ENCODE measurements at places on chromosomes 11 and 22. TPM values are rescaled to one million over a fixed set of nuclear protein-coding genes. Genes with fewer than 3 reads are reported as not detected.
A peak's percentile ranks its signal among the peaks of the same experiment; 100 is the strongest.

GRCh38 chr11:78898266-78898775 is 323.7 kb upstream of the NARS2 start:
- no peaks in the 10 kb centered on the region for H3K36me3 ChIP-seq
- no peak overlapping the region for H3K4me3 ChIP-seq
- no peak for DNase-seq
- H3K4me1 ChIP-seq, result no peaks in the 10 kb centered on the region
- H3K27ac ChIP-seq, result no peak overlapping the region

- H3K4me1 ChIP-seq, result no peaks in the 10 kb centered on the region
- H3K4me3 ChIP-seq, result no peak overlapping the region
- H3K27me3 ChIP-seq, result no peaks in the 10 kb centered on the region
- DNase-seq, result no peak
- no peak overlapping the region for H3K27ac ChIP-seq
Measured at GRCh38 chr11:16846305-16846704, 107.9 kb downstream of the C11orf58 start.

The PLAAT3 gene
- 29.5 TPM for total RNA-seq

The SLC25A1 gene
- 65.1 TPM for total RNA-seq

- H3K4me3 ChIP-seq, result no peak overlapping the region
- H3K4me1 ChIP-seq, result peaks cover 9% of the 10 kb centered on the region
- DNase-seq, result no peak
- H3K36me3 ChIP-seq, result no peaks in the 10 kb centered on the region
- no peak overlapping the region for H3K27ac ChIP-seq
- no peaks in the 10 kb centered on the region for H3K27me3 ChIP-seq
Measured at GRCh38 chr11:96393753-96394348, 4.0 kb downstream of the JRKL start.

DNA sequence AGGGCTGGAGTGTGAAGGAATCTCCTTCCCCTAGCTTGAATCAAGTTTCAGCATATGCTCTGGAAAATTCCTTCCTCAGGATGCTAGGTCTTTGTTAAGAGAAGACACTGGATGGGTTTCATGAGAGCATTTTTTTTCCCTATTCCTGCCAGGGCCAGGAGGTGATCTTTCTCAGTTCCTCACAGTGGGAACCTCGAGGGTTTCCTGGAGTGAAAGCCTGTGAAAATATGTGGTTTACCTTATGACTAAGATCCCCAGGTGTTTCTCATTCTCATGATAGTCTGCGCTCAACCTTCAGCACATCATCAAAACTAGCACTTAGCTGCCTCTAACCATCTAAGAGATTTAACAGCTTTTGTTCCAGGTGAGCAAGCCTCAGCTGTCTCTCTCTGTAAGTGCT is 985.3 kb upstream of the FAT3 start:
- H3K27me3 ChIP-seq, result no peaks in the 10 kb centered on the region
- no peak overlapping the region for H3K27ac ChIP-seq
- no peak for DNase-seq
- no peaks in the 10 kb centered on the region for H3K4me1 ChIP-seq

The TEX54 gene
- not detected for total RNA-seq

DNA sequence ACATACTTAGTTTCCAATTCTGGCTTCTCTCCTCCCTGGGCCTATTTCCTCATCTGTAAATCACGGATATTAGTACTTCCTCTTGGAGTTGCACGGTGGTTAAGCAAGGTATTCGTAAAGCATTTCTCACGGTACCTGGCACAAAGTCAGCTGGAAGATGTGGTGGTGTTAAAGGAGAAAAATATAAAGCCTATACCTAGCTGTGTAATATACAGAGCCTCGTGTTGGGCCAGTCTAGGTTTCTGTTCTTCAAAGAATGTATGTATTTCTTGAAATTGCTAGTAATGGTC is 47.2 kb downstream of the DBX1 start:
- H3K4me3 ChIP-seq, result peak overlapping the region; percentile 42
- H3K27ac ChIP-seq, result peak overlapping the region; percentile 93
- no peaks in the 10 kb centered on the region for H3K27me3 ChIP-seq
- H3K36me3 ChIP-seq, result peaks cover 45% of the 10 kb centered on the region
- H3K4me1 ChIP-seq, result peaks cover 98% of the 10 kb centered on the region

The PVALB gene
- not detected for total RNA-seq

DNA sequence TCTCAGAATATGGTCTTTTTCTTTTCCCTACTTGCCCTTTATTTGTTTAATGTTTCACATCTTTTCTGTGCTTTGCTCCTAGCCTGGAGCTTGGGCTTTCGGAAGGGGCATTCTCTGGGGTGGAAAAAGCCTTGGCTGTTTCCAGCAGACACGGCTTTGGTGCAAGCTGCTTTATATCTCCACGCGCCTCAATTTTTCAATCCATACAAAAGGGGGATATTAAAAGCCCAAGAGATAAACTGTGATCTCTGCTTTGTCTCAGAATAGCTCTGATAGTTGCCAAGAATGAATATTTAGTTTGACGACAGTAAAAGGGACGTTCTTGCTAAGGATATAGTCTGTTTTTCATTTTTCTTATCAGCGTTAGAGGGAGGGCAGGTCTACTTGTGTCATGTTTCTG is 194.0 kb upstream of the KIRREL3 start:
- no peaks in the 10 kb centered on the region for H3K27me3 ChIP-seq
- no peak overlapping the region for H3K27ac ChIP-seq
- no peak for DNase-seq
- no peaks in the 10 kb centered on the region for H3K4me1 ChIP-seq

DNA sequence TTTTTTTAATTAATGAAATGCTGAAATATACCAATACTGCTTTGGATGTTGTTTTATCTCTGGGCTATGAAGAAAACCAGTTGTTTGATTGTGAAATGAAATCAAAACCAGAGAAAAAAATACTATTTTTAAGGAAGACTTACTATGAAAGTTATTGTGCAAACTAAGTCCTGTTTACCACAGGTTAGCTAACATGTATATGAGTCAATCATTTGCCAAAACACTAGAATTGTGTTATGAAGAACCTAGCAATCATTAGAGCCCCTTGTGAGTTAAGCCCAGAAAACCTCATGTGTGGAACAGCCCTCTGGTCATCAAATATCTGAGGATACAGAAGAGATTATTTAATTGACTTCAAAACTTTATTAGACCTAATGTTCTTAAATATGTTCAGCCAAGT is 83.7 kb downstream of the FAT3 start:
- no peak for DNase-seq
- no peaks in the 10 kb centered on the region for H3K27me3 ChIP-seq
- H3K36me3 ChIP-seq, result no peaks in the 10 kb centered on the region
- peaks cover 36% of the 10 kb centered on the region for H3K4me1 ChIP-seq
- H3K4me3 ChIP-seq, result no peak overlapping the region
- no peak overlapping the region for H3K27ac ChIP-seq

- DNase-seq, result no peak
- no peaks in the 10 kb centered on the region for H3K27me3 ChIP-seq
- no peak overlapping the region for H3K4me3 ChIP-seq
- no peak overlapping the region for H3K27ac ChIP-seq
- no peaks in the 10 kb centered on the region for H3K36me3 ChIP-seq
- H3K4me1 ChIP-seq, result peaks cover 12% of the 10 kb centered on the region
Measured at GRCh38 chr11:72373163-72373562, 61.2 kb downstream of the CLPB start.
